ENCODE measurements at places on chromosomes 3 and 15.

- no peaks in the 10 kb centered on the region for H3K27me3 ChIP-seq
- no peaks in the 10 kb centered on the region for H3K36me3 ChIP-seq
- no peaks in the 10 kb centered on the region for H3K4me1 ChIP-seq
- DNase-seq = no peak
Observed at GRCh38 chr3:131535131-131535530, 32.4 kb upstream of the MRPL3 start.

GRCh38 chr3:4290272-4290893 is 12.8 kb upstream of the SETMAR start:
- H3K4me1 ChIP-seq = no peaks in the 10 kb centered on the region
- no peak overlapping the region for H3K4me3 ChIP-seq
- DNase-seq = no peak

- H3K4me1 ChIP-seq = no peaks in the 10 kb centered on the region
- no peak overlapping the region for H3K27ac ChIP-seq
- no peaks in the 10 kb centered on the region for H3K36me3 ChIP-seq
Observed at GRCh38 chr3:159158213-159158612, 356.4 kb downstream of the MFSD1 start.

- no peaks in the 10 kb centered on the region for H3K4me1 ChIP-seq
- no peak overlapping the region for H3K4me3 ChIP-seq
Observed at GRCh38 chr15:80679167-80679803, 15.8 kb upstream of the ABHD17C start.

DNA sequence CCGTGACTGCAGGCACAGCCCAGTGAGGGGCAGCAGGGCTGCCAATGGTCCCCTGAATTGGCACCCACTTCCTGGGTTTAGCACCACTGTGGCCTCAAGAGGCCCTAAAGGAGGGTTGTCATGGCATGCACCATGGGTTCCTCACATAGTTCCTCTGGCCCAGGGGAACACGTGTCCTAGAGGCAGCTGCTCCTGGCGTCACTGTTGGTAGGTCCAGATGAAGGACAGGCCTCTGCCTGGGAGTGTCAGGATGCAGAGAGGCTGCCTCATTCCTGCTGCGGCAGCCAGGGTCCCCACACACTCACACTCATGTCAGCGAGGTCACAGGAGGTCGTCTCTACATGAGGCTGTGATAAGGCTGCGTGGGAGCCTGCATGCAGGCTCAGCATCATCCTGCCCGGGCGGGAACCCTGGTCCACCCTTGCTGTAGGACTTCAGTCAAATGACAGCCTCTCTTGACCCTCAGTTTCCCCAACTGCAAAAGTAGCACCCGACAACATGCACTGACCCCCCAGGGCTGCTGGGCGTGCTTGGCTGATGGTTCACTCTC is 26.1 kb upstream of the SFMBT1 start:
- no peaks in the 10 kb centered on the region for H3K36me3 ChIP-seq
- DNase-seq = no peak
- peaks cover 13% of the 10 kb centered on the region for H3K4me1 ChIP-seq
- no peaks in the 10 kb centered on the region for H3K27me3 ChIP-seq

GRCh38 chr15:75178171-75178937 is 23.3 kb upstream of the C15orf39 start:
- H3K36me3 ChIP-seq = no peaks in the 10 kb centered on the region
- peak overlapping the region; percentile 5 for H3K27ac ChIP-seq
- peaks cover 31% of the 10 kb centered on the region for H3K27me3 ChIP-seq
- peaks cover 12% of the 10 kb centered on the region for H3K4me1 ChIP-seq
- peak; percentile 44 for DNase-seq
